ENCODE measurements at places on chromosomes 12 and 14.

DNA sequence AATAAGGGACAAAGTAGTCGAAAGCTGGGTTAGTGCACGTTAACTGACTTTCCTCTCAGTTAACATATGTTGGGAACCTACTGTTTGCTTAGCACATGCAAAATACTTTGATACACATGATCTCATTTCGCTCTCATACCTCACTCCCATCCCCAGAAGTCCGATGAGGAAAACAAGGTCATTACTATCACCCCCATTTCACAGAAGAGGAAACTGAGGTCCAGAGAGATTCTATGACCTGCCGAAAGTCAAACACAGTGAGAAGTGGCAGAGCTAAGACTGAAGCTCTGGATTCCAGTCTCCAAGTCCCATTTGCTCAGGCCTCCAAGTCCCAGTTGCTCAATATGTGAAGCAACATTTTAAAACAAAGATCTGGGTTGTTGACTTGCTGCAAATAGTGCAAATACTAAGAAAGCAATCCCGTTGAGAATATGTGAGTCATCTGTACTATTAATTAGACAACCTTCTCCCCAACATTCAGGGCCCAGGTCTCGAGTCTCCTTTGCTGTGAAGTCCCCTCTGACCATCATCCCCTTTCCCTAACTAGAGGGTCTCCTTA lies 170.6 kb upstream of the PWP1 start:
- DNase-seq = no peak

DNA sequence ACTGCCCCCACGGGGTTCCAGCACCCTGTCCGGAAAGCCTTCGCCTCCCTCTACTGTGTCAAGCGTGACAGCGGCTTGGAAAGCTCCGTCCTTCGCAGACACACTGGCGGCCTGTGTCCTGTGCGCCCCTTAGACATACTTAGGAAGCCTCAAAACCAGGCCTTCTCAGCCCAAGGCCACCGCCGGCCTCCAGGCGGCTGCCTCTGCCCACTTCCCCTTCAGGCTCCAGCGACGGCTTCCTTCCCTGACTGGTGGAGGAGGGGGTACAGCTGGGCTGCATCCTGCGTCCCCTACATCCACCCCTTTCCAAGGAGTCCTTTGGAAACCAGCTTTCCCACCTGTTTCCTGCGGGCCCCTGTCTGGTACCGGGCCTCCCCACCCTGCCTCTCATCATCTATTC lies 2.5 kb upstream of the CACNA2D4 start:
- no peak for DNase-seq

DNA sequence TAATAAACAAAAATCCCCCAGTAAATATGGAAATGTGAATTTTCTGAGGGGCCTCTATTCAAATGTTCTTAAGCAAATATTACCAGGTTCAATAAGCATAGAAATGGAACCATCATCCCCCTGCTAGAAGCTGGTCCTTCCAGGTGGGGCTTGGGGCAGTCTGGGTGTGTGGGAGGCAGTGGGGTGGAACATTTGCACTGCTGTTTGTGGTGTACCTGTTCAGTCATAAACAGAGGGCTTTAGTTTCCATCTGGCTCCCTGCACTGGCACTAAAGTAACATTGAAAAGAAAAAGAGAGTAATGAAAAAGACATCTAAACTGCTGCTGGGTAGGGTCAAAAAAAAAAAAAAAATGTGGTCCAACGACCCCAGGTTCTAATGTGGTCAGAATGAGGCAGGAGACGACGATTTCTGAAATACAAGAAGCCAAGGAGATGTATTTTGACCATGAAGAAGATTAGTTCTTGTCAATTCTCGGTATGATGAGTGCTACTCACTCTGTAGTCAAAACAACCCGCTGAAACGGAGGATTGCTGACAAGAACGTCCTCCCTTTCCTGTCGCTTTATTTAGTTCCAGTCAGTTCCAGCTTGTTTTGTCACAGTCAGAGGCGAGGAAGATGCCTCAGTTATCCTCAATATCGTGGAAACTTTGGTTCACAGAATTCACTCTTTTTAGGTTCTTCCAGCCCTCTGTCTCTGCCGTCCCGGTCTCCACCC lies 44.2 kb upstream of the MANSC4 start:
- DNase-seq = no peak

DNA sequence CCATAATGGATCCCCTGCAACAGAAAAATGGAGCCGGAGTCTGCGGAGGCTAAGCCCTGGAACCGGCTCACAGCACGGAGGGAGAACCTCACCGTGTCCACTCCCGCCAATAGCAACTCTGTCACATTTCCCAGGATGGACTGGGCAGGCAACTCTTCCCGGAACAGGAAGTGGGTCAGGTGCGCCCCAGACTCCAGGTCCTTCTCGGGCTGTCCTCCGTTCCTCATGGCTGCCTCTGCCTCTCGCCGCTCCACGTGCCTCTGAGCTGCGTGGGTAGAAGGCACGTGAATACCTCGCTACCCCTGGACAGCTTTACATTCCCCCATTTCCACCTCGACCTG lies 2.2 kb downstream of the CYP27B1 start:
- DNase-seq = no peak

DNA sequence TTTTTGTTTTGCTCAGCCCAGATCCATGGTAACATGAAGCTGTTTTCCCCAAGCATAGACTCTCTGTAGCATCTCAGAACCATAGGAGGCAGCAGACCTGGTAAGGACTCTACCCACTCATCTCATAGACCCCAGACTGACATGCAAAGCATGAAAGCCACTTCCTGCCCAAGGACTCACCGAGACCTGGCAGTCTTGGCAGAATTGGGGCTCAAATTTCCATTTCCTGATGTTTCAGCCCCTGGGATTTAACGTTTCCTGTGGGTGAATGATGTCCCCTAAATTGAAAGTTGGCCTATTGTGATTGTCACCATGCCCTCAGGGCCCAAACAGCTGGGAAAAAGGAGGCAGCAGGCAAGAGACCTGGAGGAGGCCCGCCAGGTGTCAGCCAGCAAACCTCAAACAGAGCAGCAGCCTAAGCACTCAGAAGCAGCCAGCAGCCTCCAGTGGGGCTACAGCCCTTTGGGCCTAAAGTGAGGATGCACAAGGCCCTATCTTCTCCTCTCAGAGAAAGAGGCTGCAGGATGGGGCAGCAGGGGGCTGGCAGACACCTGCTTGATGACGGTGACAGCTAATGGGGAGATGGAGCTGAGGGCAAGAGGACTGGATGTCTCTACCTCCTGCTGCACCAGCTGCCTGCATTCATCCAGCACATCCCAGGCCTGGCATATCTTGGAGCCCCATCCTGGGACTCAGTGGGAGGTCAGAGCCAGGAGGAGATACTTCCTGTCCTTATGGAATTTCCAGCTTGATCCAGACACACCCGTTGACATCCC lies 8.5 kb downstream of the KRT85 start:
- DNase-seq = no peak

- DNase-seq = no peak
These were observed 38.3 kb upstream of the FAR2 start for GRCh38 chr12:29110506-29111442.

DNA sequence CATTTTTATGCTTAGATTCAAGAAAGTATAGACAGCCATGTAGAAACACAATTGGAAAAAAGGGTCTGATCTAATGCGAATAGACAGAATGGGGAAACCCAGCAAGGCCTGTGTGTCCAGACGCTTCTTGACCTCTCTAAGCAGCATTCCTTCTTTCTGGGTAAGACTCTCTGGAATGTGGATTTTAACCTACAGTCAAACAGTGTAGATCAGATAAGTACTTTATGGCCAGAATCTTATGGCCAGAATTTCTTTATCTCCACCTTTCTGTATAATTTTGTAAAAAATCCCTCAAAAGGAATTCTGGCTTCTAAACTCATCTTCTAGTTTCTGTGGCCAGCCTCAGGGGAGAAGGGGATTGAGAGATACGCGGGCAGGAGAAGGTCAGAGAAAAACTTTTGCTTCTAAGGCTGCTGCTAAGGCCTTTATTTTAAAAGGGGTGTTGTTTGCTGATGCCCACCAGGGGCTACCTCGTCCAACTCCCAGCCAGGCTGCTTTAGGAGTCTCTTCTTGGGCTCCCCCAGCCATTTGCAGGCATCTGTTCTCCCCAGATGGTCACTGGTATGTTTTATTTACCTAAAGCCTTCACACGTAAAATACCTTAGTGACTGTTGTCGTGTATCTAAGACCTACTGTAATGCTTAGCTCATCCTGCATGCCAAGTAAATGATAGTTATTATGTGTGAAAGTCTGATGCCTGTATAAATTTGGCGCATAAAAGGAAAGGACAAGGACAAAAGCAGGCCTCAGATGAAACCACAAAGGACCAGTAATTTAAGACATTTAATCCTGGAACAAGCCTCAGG lies 68.4 kb downstream of the ANO6 start:
- DNase-seq = no peak

DNA sequence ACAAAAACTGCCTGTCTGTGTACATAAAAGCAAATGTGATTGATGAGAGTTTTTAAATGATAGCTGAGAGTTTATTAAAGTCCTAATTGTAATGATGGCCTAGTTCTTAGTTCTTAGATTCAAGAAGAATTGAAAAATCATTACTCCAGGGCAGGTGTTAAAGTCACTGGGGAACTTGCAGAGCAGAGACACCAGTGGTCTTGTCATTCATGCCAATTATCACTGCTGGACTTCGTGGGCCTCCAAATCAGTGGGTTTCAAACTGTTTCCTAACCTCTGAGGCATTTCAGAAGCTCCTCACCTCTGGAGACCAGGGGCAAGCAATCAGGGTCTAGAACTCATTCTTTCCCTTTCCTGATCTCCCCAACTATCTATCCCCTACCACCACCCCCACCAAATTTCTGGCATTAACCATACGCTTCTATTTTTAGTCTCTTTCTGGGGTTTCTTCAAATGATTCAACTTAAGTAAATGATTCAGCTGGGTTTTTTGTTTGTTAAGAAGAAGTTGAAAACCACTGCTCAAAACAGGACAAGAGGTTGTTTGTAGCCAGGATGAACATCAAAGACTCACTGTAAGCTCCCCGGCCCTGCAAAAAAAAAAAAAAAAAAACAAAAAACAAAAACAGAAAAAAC lies 80.1 kb downstream of the CEP83 start:
- peak; percentile 32 for DNase-seq

GRCh38 chr14:21087294-21088091 lies 11.0 kb downstream of the ZNF219 start:
- peak; percentile 45 for DNase-seq

DNA sequence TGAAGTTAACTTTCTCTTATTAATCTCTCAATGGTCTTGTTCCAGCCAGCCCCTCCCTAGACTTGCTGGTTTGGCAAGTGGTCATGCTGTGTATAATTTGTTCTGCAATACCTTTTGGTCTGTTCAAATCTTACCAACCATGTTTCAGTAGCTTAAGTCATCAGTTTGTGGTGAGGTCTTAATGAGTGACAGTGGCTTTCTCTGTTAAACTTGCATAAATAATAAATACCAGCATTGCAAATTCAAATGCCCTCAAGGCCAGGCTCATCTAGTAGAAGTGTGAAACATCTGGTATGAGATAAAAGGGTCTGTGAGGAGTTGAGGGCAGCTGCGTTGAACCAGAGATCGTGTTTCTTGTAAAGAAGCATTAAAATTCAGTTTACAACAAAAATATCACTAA lies 319.5 kb downstream of the TMEM117 start:
- no peak for DNase-seq

DNA sequence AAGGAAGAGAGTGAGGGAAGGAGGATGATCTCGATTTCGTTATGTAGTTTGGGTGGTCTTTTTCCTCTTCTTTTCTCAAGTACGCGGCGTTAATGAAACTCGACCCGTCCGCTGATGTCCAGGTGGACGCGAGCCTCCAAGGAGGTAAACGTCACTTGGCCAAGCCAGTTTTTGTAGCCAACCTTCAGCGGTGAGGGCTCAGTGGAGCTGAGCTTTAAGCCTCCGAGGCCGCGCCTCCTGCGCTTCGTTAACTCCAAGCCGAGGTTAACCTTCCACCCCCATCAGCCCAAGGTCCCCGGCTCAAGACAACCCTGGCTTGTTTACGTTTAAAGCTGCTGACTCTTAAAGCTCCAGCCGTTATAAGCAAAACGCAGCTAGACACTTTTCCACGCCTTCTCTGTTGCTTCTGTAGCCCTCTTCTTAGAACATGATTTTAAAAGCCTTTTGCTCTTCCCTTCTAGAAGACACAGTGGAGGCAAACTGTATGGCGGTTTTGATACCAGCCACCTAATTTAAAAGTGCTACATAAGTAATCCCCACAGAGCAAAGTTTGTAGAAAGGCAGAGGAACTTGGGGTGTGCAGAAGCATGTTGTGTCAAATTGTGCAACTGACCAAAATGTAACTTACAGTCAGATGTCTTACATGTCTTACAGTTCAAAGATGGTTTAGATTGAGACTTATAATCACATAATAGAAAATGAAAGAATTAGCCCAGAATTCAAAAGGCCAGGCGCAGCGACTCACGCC lies 923 bp upstream of the ITPR2 start:
- DNase-seq = peak; percentile 27

- no peak for DNase-seq
These were observed 150.6 kb upstream of the AEBP2 start for GRCh38 chr12:19288603-19289244.

DNA sequence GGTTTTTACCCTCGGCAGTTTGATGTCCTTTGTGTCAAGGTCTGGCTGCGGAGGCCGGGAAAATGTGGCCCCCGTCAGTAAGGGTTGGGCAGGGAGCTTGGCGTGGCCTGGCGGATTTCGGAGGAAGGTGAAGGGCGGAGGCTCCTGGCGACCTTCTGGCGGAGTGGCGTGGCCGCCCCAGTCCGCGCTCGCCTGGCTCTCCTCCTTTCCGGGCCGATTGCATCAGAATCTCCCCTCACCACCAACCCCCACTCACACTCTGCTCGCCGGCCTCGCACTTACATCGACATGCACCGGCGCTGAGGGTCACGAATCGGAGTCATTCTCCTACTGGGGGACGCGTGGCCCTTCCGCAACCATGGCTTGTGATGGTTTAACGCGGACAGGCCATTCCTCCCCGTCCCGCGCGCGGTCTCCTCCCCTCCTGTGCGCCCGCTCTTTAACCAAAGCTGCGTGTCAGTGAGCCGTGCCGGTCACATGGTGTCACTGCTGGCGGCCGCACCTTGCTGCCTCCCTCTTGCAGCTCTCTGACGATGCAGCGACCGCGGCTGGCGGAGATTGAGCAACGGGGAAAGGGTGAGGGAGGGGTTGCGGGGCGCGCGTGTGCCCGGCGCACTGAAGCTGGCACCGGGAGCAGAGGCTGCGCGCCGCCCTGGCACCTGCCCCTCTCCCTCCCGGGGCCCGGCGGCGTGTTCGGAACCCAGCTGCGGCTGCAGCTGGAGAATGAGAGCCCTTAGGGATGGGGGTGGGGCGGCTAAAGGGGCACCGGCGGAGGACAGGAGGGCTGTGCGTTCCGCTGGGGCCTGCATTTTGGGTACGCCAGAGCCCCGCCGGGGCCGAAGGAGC lies at the start of gene SLC38A1:
SLC38A1 (minus strand) TSS at position 461 of the 846 bp plus-strand sequence. CDS start 29,243 bp downstream, outside the sequence.
- DNase-seq = peak; percentile 83

Data from T-helper 2 cell treated with Interferon-gamma antibody and Interleukin-4, amounts not matched to agents 5 μg/mL and 100 μg/mL, for 36 hours (primary cell).